Activated CD4-positive, alpha-beta T cell treated with anti-CD3 and anti-CD28 coated beads for 36 hours (primary cell): ENCODE measurements at places on chromosomes 16 and 17.
A peak's percentile ranks its signal among the peaks of the same experiment; 100 is the strongest.

DNA sequence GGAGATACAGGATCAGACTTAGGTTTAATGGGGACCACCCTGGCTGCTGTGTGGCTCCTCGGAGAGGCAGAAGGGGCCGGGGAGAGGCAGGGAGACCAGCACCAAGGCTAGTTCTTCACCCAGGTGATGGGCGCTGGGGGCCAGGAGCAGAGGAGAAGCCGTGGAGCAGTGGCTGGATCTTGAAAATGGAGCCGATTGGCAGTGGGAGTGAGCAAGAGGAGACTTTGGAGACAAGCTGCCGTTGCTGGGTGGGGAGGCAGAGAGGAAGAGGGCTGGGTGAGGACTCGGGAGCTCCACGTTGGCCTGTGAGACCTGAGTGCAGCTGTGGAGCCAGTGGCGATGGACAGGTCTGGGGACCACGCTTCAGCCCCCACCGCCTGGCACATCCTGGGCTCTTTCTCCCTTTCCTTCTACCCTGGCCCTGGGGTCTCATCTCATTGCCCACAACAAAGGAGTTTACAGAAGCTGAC lies 9.0 kb downstream of the RAB11FIP4 start:
- H3K36me3 ChIP-seq, result no peaks in the 10 kb centered on the region
- no peak for DNase-seq
- no peak overlapping the region for H3K27ac ChIP-seq
- peaks cover 3% of the 10 kb centered on the region for H3K27me3 ChIP-seq

DNA sequence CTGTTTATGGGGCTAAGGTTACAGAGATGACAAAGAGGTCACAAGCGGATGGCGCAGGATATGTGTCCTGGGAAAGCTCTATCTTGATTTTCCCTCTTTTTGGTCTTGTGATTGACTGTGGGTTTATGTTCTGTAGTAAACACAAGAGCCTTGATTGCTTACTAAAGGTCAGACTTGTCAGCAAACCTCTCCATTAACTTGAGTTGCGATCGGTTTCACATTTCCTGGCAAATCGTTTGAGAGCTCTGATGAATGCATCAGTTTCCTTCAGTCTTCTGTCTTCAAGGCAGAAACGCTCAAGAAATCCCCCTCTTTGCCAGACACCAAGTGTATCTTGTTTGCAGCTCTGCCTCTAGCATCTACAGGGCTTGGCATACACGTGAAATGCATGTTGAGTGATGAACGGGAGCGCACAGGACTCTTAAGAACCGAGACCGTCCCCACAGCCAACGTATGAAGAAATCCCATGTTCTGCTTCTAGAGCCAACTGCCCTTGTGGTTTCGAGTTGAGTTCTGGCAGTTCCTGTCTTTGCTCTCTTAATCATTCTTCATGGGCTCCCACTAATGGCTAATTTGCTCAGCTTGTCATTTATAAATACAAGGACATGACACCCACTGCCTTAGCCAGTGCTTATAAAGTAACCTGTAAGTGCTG lies 143.3 kb downstream of the PITPNC1 start:
- peak overlapping the region; percentile 48 for H3K27ac ChIP-seq
- no peaks in the 10 kb centered on the region for H3K27me3 ChIP-seq
- peak; percentile 13 for DNase-seq
- peaks cover 48% of the 10 kb centered on the region for H3K4me1 ChIP-seq
- peak overlapping the region; percentile 13 for H3K4me3 ChIP-seq

DNA sequence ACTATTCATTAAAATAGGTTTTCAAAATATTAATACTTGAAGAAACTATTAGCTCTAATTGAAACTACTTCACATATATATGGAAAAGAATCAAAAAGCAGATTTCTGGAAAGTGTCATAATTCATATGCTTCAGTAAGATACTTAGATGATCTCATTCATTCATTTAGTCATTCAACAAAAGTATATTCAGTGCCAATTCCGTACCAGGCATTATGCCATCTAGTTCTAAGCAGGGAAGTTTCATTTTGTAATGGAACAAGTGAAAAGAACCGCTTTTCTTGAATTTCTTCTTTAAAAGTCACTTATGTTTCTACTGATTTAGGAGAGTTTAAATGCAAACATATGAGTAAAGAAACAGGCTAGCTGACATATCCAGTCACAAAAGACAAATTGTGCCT lies 118.3 kb upstream of the FAM20A start:
- H3K27me3 ChIP-seq, result peaks cover 6% of the 10 kb centered on the region
- H3K36me3 ChIP-seq, result no peaks in the 10 kb centered on the region
- H3K27ac ChIP-seq, result no peak overlapping the region
- no peaks in the 10 kb centered on the region for H3K4me1 ChIP-seq
- H3K4me3 ChIP-seq, result no peak overlapping the region

- peaks cover 11% of the 10 kb centered on the region for H3K27me3 ChIP-seq
- no peak overlapping the region for H3K27ac ChIP-seq
- no peak overlapping the region for H3K4me3 ChIP-seq
- no peaks in the 10 kb centered on the region for H3K36me3 ChIP-seq
- DNase-seq, result peak; percentile 7
These were observed 7.8 kb upstream of the TEX19 start for GRCh38 chr17:82351254-82351712.
